ENCODE measurements at places on chromosomes 12 and 14.

DNA sequence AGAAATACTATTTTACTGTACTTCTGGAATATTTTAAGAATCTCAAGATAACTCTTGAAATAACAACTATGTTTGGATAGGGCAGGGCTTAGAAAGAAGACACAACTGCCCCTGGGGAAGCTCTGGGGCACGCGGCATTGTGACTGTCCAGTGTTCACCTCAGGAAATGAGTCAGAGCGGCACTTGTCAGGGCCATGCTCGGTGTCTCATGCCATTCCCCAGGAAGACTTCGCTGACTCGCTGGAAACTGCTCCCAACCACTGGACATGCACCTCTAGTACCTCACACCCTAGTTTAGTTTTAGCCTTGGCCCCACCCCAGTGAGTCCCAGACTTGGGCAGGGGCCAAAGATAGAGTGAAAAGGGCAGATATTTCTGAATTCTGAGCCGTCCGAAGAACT lies 192.0 kb downstream of the TTC7B start:
- no peak for DNase-seq

DNA sequence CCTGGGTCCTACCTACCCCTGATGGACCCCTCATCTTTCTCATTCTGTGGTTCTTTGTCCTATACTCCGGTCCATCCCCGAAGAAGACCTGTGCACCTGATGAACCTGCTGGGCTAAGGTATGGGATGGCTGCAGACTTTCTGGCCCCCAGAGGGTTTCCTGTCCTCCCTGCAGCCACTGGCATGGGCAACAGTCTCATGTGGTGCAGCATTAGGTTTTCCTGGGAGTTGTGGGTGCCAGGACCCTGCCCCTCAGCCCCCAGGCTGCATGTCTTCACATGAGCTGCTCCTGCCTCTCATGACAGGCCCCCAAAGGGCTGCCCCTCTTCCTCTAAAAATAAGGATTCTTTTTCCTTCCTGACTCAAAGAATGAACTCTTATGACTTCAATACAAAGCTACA lies 72.3 kb upstream of the GPR68 start:
- DNase-seq = no peak

DNA sequence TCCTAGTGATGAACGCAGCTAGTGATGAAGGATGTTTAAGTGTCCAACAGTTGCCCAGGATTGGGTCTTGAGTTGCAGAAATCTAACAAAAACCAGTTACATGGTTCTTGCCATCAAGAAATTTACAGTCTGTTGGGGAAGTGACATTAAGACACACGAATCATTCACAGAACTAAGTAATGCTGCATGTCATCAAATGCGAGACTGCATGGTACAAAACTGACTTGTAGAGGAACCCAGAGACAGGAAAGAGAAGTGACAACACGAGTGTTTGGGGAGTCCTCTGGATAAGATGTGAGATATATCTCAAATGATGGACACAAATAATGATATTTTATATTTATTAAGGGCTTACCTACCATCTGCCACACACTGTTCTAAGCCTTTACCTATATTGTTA lies 6.1 kb upstream of the SYNE3 start:
- no peak for DNase-seq

GRCh38 chr12:70248876-70249275 lies 5.6 kb downstream of the CNOT2 start:
- DNase-seq = no peak

DNA sequence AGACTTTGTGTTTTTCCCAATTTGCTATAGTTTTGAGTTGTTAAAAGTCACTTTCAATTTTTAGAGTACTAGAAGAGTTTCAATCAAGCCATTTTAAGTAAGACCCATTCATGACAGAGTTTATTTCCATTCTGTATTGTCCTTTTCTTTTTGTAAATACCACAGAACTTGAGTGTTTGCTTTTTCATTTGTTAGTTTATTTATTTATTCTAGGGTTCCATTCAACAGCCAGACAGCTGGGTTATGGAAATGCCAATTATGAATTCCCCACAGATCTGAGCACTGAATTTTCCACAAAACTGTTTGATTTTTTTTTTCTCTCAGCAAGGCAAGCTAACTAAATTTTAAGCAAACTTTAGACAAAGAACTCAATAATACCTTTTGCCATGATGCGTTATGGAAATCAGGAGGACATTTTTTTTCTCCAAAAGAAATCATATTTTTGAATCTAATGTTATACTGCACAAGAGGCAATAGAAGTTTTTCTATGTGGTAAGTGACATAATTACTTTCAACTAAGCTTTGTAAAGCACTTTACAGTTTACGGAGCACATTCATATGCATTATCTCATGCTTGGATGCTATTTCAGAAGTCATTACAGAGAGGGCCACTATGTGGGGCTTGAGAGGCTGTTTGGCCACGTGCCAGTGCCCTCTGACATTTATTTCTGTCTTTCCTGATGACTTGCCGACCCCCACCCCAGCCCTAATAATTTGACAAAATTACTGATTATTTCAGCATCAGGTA lies 181.5 kb downstream of the VRK1 start:
- no peak for DNase-seq

- no peak for DNase-seq
Observed at GRCh38 chr14:51188566-51189185, 51.4 kb upstream of the TMX1 start.

- no peak for DNase-seq
Observed at GRCh38 chr12:115756271-115756670, 521.2 kb downstream of the MED13L start.

DNA sequence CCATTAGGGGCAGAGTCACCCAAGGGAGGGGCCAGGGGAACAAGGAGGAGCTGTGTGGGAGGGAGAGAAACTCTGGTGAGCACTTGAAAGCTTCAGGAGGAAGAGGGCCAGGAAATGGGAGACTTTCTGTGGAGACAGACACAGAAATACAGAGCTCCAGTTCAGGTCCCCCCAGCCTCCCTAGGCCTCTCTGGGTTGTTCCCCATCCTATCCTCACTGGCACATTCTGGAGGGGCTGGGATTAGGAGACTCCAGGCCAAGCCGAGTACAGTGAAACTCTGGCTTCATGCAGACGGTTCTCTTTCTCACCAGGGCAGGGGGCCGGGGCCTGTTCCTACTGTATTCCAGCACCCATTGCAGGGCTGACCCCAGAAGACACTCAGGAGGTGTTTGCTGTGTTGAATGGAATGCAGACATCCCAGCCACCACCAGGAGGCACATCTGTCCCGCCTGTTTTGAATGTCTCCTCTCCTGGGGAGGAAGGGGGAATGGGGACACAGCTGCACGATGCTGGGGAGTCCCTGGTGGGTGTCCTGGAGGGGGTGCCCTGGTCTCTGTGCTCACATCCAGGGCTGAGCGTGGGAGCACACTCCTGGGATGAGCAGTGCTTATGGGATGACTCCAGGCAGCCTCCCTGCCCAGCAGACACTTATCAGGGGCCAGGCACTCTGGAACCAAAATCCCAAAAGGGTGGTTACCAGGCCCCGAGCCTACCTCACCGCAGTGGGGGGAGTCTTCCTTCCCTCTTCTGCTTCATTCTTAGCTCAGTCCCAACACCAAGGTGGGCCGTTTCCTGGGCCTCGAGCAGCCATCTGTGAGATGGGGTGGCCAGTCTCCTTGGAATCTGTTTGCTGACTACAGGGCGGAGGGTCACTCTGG lies 5.5 kb upstream of the KRT84 start:
- DNase-seq = peak; percentile 80

- DNase-seq = peak; percentile 58
Observed at GRCh38 chr12:108856428-108857157, 790 bp downstream of the SSH1 start.

DNA sequence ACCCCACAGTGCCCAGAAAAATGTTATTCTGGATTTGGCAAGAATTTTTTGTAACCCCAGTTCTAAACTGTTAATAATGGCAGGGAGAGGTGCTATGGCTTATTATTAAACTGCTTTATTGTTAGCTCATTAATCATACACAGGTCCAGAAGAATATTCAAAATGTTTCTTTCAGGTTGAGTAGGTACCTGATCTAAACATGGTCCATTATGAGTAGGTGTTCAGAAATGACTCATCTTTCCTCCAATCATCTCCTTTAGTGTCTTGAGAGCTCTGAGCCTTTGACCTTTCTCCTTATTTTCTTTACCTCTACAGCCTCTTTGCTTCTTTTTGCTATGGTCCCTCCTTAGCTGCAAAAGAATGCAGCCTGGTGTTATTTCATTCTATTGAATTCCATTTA lies 211.0 kb upstream of the GARIN6 start:
- no peak for DNase-seq

DNA sequence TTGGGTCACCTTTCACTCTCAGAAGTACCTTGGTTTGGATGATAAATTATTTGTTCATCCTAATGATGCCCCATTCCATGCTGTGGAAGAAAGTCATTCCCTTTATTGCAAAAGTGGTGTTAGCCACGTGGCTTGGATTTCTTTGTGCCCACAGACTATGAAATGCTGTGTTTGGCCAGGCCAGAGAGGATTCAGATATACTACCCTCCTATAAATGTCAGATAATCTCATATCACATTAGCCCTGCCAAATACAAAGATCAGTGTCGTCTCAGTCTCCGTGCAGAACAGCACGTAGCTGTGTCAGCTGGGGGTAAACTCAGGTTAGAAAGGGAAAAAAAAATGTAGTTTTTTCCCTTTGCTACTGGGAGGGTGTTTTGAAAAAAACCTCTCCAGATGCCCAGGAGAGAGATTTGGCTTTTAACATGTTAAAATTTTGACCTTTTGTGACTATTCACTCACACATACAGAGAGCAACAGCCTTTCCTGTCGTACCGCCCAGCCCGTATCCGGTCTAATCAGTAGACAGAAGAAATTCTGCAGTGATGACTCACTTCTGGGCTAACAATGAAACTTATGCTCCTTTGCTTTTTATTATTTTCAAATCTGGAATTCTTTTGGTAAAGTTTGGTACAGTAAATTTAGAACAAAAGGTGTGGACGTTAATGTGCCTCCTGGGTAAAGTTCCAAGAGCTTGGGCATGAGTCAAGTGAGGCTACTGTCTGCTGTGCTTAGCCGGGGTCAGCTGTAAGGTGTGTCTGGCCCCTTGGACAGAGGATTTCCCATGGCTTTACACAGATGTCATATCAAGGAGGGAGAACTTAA lies 8.5 kb upstream of the PTPRB start:
- peak; percentile 57 for DNase-seq

GRCh38 chr12:43882578-43883178 lies 46.8 kb downstream of the TMEM117 start:
- no peak for DNase-seq

GRCh38 chr14:36986407-36986806 lies 186.0 kb downstream of the SLC25A21 start:
- no peak for DNase-seq

DNA sequence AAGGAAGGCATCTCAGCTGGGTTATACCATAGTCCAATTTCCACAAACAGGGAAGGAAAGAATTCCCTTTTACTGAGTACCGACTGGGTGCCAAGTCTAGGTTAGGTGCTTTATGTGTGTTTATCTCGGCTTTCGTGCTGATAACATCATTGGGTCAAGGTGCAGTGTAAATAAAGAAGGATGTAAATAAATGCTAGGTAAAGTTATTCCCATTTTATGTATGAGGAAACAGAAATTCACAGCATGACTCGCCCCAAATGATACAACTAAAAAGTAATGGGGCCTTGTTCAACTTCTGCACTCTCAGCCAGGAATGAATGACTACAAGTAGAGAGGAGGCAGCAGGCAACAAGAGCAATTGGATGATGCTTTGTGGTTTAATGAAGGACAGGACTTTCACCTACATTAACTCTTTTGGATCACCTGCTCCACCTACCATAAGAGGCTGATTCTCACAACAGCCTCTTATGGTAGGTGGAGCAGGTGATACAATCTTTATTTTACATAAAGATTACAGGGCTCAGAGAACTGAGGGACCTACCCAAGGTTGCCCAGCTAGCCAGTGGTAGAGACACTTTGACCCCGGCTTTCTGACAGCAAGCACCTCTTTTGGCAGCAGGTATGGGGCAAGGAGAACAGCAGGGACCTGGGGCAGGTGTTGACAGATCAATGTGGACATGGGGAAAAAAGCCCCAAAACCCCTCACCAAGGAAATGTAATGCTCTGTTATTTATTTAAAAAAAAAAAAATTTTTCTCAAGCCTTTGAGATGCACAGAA lies 213.4 kb upstream of the NUDT4 start:
- DNase-seq = no peak

DNA sequence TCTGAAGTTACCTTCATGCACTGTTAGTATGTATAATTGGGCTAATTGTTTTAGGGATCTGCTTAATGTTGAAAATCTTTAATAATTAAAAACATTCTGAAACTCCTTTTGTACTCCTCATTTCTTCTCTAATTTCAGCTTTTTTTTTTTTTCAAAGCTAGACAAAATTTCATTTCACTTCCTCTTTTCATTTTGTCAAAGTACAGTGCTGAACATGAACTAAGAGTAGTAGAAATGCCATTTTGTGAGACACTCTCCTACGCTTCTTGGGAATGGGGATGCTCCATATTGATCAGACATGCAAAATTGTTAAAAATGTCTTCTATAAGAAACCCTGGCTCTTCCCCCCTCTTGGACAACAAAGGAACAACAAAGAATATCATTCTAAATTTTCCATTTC lies 1.7 kb downstream of the ABCD2 start:
- DNase-seq = no peak
